ENCODE measurements at places on chromosomes 6 and 20. TPM values are rescaled to one million over a fixed set of nuclear protein-coding genes. Genes with fewer than 3 reads are reported as not detected.

SLC25A27 gene
- total RNA-seq, result 0.64 TPM

DNA sequence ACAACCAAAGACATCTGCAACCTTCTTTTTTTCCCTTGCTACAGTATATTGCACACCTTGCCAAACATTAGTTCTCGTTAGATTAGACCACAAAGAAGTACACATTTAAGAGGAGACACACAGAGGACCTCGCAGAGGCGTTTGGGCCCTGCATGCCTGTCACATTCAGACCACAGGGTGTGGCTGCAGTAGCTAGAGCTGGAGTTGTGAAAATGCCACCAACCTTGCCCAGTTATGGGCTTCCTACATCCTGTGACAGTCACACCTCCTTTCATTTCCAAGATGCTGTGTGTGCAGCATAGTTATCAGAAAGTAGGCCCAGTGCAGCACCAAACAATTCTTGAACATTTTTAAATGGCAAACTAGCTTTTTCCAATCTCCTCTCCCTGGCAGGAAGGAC lies 2.4 kb downstream of the SYNE1 start:
- no peak for DNase-seq

DNA sequence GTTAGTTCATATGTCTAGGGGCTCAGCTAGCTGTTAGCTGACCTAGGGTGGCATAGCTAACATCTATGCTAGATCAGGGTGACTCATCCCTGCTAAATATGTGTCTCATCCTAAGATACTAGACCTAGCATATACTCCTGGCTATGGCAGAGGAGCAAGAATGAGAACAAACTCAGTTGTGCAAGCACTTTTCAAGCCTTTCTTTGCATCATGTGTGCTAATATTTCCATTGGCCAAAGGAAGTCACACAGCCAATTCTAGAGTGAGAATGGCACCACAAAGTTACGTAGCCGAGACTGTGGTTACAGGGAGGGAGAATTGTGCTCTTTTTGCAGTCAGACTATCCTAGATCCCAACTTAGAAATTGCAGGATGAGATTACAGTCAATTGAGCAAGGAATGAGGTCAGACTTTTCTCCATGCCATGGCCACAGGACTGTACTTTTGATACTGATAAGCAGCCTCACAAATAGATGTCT lies 78.7 kb downstream of the PLCB4 start:
- no peak for DNase-seq

DNA sequence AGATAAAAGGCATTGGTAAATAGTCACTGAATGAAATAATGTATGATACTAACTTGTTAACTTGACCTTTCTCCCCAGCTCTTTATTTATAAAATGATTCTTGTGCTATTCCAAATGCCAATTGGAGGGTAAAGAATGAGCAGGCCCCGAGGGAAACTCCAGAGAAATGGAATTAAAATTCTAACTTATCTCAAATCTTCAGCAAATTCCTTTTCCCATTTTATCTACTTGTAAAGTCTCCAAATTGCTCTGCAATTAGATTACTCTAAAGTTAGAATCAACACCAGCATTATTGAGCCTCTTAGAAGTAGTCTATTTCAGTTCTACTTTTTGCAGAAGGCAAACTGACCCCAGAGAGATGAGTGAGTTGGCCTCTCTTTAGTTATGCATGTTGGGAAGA lies 165.9 kb upstream of the PREP start:
- DNase-seq, result no peak
